ENCODE measurements at places on chromosomes 4 and X.

DNA sequence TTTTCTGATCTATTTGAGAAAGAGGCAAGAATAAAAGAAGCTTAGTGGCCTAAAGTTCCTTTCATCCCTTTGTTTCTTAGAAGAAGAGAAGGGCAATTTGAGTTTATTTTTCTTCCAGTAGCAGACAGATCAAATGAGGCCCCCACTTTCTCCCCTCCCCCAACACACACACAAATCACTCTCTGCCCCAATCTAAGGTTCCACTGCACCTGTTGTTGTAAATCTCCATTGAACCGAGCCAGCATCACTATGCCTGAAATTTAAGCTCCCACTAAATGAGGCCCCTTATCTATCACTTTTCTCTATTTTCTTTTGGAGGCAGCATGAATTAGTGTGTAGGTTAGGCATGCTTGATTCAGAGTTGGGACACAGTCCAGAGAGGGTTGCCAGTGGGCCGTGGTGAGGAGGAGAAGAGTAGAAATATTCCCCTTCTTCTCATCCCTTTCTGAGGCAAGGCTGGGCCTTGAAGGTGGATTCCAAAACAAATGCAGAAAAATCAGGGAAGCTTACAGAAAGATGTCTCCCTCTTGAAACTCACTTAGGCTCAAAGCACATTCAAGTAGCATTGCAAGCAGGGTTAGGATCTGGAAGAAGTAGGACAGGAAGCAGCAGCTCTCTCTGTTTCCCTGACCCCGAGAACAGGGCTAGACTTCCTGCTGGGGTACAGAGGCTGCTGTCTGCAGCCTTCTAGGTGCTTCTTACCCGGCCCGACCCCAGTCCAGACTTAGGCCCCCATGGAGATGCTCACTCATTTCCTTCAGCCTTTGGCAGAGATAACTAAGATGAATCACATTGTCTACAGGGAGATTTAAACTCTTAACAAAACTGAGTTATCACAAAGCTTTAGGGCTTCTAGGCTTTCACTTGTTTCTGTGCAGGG lies 70.7 kb downstream of the RASL11B start:
- no peak for DNase-seq

DNA sequence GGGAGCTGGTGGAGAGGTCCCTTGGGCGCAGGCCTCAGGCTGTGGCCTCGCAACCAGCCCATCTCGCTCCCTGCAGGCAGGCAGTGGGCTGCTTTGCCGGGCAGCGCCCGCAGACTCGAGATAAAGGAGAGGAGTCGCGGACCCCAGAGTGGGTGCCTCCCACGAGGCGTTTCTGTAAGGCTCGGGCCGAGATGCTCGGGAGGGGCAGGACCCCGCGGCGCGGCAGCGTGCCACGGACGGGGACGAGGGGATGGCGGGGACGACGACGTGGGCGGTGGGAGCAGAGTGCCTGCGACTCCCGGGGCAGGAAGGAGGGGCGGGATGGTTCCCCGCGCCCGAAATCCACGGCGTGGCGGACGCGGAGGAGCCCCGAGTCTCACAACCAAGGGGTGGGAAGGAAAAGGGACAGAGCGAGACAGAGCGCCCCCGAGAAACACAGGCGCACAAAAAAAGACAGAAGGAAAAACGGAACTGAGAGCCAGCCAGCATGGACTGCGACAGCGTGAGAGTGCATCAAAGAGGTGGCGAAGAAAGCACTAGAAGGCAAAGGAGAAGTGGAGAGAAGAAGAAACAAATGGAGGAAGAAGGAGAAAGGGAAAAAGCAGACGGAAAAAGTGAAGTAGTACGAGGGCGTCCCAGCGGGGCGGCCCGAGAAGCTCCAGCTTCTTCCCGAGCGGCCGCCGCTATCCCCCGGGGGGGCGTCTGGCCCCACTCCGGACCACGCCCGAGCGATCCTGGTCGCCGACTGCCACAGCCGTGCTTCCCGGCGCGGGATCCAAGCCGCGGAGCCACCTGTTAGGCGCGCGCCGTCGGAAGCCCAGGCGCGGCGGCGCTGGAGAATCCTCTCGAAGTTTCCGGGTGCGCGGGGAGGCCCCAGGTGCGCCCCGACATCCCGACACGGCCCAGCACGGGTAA lies 1.5 kb downstream of the BEND4 start:
- DNase-seq: peak; percentile 37

DNA sequence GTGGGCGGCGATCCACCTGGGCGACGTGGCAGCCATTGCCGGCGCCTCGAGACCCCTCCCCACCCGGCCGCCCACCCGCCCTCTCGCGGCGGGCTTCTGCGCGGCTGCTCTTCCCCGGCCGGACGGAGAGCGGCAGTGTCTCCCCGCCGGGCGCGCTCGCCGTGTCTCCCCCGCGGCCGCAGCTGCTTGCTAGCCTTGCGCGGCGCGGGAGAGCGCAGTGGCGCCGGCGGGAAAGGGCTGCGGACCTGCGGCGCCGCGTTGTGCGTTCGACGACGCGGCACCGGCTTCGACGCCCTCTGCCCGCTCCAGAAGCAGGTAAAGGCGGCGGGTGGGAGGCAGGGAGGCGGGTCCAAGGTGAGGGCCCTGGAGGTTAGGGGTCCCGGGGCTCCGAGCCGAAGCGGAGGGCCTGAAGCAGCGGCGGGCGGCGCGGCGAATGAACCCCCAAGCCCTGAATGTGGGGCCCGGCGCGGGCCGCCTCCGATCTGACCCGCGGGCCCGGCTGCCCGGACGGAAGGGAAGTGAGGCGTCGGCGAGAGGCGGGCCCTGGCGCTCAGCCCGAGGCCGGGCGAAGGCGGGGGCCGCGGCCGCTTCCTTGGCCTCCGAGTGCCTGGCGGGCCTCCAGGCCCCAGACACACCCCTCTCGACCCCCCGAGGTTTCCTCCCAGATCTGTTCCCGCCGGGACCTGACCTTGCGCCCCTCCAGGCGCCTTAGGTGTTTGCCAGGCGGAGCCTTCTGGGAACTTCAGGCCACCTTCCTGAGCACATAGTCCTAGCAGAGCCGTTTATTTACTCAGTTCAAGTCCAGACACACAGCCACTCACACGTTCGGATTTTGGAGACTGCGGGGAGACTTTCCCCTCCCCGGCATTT lies at the start of gene N4BP2:
Gene N4BP2 (plus strand): TSS at position 135 of the 870 bp plus-strand sequence. CDS start 40,491 bp downstream, outside the sequence.
- DNase-seq: peak; percentile 64

DNA sequence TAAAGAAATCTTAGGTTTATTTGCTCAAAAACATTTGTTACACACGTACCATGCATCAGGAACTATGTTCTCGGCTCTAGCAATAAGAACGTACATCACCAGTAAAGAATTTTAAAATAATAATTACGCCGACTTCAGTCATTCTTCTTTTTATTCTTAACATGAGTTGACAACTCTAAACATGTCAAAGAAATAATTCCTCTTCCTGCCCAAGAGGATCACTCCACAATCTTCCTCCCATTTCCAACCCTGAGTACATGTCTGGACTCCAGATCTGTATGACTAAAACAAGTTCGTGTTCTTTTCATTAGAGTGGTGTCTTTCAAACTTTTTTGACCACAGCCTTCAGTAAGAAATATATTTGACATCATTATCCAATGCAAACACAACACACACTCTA lies 201.6 kb upstream of the GRIA3 start:
- no peak for DNase-seq

DNA sequence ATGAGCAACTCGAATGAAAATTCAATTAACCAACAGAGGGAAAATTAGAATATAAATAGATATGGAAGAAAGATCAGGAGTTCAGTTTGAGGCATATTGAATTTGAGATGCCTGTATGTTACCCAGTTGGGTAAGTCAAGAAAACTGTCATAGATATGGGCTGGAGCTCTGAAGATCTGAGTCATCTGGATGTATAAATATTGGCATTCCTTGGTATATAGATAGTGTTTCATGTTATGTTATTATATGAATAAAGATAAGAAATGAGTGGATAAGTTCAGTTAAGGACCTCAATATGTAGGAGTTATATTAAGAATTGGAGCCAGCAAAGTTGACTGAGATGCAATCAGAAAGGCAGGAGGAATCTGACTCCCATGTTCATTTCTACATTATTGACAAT lies 543.6 kb upstream of the SMIM31 start:
- no peak for DNase-seq

GRCh38 chrX:100623001-100623400 lies 13.6 kb downstream of the TSPAN6 start:
- DNase-seq: no peak

- DNase-seq: no peak
Measured at GRCh38 chr4:125070861-125071260, 243.9 kb upstream of the FAT4 start.

- no peak for DNase-seq
Measured at GRCh38 chr4:178599521-178599920, 1157.3 kb upstream of the AGA start.

- no peak for DNase-seq
Measured at GRCh38 chr4:102153391-102153790, 191.9 kb downstream of the SLC39A8 start.

GRCh38 chr4:23720556-23720955 lies 169.3 kb downstream of the PPARGC1A start:
- no peak for DNase-seq

- no peak for DNase-seq
Measured at GRCh38 chrX:130081421-130082045, 28.8 kb downstream of the ELF4 start.

DNA sequence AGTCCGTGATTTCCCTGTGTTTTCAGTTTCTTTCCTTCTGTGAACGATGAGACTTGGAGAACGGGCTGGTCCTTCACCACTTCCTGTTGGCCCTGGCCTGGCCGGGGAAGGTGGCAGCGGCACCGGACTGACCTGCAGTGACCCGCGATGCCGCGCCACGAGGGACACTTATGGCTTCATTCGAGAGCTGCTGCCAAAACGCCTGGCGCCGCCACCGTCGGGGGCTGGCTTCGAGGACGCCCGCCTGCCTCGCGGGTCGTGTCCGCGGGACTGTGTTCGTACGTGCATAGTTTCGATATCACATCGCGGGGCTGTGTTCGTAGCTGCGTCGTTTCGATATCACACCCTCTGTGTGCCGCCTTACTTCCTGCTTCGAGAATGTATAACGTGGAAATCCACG lies 7.5 kb upstream of the UVSSA start:
- no peak for DNase-seq

DNA sequence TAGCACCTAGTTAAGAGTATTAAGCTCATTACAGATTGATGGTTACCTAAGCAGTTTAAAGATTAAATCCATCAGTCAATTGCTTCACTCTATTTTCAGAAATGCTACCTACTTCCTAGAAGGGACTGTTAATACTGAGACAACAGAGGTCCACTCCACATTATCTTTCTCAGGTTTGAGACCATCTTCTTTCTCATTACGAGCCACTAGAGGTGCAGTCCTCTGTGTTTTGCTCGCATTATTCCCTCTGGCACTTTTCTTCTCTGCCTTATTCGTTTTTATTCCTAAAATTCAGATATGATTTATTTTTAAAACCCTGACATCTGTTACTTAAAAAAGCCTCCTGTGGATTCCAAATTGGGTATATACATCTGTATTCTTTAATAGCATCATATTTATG lies 459.1 kb downstream of the FSTL5 start:
- DNase-seq: no peak

DNA sequence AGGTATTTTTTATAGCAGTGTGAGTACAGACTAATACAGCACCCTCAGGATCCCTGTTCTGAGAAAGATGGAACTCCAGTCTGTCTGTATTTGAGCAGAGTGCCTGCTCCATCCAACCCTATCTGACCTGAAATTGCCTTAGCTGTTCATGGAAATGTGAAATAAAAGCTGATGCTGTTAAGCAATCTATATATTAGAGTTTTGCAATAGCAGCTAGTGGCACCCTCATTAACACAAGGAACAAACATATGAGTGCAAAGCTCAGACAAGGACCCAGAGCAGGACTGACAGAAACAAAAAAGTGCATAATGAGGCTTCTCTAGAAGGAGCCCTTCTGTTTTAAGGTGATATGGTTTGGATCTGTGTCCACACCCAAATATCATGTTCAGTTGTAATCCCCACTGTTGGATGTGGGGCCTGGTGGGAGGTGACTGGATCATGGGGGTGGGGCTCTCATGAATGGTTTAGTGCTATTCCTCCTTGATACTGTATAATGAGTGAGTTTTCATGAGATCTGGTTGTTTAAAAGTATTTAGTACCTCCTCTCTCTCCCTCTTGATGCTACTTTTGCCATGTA lies 272.9 kb upstream of the KLF3 start:
- no peak for DNase-seq

DNA sequence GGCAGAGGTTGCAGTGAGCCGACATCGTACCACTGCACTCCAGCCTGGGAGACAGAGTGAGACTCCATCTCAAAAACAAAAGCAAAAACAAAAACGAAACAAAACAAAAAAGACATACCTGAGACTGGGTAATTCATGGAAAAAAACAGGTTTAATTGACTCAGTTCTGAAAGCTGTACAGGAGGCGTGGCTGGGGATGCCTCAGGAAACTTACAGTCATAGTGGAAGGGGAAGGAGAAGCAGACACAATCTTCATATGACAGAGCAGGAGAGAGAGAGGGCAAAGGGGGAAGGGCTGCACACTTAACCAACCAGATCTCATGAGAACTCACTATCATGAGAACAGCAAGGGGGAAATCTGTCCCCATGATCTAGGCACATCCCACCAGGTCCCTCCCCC lies 229.5 kb downstream of the STK32B start:
- DNase-seq: no peak

- no peak for DNase-seq
Measured at GRCh38 chr4:69497076-69497475, 1.4 kb upstream of the UGT2B4 start.

DNA sequence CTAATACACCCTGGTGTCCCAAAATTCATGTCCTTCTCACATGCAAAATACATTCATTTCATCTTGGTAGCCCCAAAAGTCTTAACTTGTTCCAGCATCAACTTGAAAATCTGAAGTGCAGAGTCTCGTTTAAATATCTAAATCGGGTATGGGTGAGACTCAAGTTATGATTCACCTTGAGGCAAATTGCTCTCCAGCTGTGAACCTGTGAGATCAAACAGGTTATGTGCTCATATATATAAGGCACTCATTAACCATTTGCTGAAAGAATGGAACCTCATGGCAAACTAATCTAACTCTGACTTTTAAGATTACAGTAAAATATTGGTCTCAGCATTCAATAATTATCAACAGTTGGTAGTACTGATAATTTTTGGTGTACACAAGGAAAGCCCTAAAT lies 55.5 kb downstream of the PDLIM5 start:
- DNase-seq: no peak

DNA sequence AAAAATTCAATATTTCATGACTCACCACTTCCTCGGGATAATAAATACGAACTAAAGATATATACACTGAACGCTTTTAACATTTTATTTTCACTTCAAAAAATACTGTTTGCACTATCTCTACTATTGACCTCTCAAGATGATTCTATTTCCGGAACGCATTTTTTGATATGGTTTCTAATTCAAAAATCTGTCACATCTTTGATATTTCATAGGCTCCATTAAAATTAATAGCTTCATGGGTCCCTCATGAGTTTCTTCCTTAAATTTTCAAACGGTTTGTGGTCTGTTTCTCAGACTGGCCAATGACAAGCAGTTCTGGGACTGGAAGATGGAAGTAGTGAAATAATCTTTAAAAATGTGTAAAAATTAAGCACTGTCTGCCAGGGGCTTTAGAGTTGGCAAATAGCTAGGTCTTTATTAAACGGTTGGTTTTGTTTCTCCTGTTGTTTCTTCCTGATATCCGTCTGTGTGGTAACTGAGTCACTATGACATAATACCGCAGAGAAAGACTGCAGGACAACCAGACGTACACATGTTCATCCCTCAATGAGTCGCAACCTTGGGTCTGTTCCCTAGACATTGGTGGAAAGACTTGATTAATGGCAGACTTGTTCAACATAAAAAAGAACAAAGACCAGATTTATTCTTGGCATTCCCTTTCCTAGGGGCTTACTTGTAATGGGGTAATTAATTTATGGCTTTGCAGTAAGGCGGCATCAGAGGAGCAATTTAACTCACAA lies 133.8 kb downstream of the PALLD start:
- DNase-seq: no peak
